ENCODE measurements at places on chromosomes 4 and X.

DNA sequence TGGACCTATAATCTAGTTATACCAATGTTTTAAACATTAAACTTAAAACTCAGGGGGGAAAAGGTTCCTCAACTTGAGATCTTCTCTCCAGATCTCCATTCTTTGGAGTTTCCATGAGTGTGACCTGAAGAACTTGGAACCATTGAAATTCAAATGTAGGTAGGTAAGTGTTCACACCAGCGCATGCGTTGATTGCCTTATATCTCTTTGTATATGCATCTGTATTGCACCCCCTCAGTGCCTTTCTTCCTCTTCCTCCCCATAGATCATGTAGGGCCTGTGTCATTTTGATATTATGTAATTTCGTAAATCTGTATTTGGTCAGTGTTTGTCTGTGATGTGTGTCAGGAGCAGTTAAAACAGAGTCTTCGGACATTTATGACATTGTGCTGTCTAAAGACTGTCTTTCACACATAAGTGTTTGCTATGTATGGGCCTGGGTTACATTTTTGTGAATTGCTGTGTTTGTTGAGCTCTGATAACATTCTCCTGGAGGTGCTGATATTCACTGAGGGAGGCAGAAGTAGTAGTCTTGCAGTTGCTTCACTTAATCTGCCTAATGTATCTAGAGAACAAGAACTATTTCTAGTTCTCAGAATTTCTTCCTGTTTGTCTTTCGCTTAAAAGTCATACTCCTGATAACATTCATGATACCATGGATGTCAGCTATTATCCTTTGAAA, 126.3 kb downstream of the RAP1GDS1 start:
- DNase-seq: no peak

DNA sequence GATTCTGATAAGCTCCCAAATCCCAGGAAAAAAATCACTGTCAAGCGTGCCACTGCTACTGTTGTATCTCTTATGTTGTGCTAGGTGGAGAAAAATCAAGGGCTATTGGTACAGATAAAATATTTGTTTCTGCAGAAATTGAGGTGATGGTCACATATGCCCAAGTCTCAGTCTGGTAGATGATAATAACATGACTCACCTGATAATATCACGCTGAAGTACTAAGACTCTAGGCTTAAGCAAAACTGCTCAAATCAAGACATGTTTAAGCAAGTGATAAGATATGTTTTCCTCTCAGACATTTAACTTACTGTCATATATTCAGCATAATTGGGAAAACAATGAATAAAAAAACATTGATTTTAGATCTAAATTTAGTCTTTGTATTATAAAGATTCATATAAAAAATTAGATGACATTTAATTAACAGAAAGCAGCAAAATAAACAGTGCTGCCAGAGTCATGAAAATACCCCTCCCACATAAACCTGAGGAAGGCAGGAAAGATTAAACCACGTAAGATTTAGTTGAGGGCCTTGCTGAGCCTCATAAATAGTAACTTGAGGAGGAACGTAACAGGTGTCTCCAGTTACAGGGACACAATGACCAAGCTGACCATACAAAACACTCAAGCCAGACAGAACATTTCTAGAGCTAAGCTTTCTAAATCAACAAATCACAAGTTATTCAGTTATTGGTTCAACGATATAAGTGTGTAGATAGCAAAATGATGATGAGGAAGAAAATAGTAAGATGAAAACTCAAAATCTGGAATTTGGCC, 143.5 kb downstream of the CHM start:
- no peak for DNase-seq

GRCh38 chr4:156098805-156099204, 145.1 kb upstream of the CTSO start:
- no peak for DNase-seq

GRCh38 chrX:112822892-112823291, 17.7 kb downstream of the AMOT start:
- no peak for DNase-seq

All from suppressor macrophage (primary cell).